ENCODE measurements at places on chromosomes 3 and 15.

DNA sequence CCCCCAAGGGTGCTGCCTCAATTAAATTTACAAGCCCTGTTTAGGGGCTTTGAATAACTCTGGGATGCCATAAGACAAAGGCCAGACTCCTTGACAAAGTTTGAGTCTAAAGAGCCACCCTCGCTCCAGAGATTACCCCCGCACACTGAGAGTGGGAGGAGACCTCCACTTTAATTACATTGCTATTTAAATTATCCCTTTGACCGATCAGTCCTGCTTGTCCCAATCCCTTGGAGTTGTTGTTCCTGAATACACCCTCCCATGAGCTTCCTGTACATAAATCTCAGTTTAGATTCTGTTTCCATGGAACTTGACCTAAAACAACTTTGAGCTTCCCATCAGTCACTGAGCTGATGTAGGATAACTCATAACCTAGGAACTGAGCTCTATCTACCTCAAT is 596.3 kb downstream of the PYDC2 start:
- no peak for DNase-seq

DNA sequence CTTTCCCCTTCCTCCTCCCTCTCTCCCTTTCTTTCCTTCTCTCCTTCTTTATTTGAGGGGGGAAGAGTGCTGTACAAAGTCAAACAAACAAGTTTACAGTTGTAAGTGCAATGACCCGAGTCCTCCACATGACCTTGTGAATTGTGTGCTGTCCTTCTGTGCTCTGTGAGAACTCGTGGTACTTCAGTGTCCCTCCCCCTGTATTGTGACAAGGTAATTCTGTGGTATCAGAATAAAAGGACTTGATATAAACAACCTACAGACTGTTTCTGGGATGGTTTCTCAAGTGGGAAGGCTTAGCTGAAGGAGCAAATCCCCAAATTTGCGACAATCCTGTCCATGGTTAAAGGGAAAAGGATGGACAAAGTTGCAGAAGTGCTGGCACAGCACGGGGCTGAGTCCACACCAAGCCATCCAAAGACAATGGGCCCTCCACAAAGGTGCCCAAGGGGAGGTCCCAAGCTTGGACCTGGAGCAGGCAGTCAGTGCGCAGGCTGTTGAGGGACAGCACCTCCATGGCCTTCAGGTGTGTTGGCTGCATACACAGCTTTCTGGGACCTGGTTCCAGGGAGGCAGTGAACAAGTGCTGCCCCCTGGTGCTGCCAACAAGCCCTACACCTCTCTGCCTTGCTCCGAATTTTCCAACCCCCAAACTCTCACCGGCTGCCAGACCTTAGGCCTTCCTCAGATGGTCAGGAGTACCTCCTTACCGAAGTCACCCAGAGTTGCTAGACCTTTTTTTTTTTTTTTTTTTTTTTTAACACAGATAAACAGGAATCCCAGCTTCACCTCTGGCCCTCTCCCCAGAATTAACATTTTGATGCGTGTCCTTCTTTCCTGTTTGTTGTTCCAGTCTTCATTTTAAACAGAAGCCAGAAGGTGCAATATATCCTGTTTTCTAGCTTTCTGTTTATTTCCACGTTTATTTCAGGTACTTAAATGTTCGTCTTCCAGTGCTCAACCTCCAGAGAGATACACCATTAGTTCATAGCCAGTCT is 2.6 kb upstream of the APEH start:
- DNase-seq: peak; percentile 68

DNA sequence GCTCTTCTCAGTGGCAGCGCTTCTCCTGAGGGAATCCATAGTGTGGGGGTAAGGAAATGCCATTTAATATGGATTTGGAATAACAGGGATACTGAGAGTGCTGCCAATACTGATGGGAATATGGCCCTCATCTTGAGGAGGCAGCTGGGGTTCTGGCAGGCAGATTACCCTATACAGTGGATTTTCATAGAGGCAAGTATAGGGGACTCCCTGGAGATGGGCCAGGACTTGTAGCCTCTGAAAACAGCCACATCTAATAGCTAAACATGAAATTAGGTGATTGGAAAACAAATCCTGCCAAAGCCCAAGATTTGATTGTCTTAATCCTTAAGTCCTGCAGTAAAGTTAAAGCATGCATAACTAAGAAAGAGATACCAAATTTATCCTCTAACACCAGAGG is 30.9 kb downstream of the DPH3 start:
- DNase-seq: no peak

DNA sequence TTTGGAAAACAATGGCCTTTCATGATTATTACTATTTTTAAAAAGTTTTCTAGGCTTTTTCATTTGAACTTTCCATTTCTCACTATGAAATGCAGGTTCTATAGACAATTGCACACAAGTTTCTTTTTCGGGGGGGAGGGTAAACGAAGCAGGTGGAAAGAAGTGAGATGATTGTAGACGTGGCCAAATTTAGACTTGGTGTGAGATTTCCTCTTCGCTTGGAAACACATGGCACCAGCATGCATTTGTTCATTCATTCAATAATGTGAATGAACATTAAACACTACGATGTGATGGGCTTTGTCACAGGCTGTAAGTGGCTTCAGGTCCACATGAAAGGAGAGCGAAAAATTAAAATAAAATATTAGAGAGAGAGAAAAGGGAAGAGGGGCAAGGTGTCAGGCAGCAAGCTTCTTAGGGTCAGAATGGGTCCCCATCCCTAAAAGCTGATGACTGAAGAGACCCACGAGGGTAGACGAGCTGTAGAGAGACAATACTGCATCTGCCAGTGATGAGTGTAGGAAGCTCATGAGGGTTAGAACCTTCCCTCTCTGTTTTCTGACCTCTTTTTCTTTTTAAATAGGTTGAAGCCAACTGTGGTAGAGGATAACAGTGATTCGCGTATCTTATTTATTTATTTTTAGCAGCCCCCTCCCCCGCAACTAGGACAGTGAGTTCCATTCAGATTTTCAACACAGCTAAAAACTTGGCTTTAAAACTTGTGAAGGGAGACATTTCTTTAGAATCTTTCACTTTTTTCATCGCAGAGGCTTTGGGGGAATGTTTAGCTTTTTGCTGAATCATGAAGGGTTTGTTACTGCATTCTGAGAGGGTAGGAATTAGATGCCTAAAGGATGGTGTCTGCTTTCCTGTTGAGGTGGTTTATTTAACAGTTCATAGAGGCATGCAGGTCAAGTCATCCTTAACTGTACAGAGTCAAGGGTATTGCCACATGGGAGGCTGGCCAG is 36.2 kb downstream of the GAP43 start:
- no peak for DNase-seq

DNA sequence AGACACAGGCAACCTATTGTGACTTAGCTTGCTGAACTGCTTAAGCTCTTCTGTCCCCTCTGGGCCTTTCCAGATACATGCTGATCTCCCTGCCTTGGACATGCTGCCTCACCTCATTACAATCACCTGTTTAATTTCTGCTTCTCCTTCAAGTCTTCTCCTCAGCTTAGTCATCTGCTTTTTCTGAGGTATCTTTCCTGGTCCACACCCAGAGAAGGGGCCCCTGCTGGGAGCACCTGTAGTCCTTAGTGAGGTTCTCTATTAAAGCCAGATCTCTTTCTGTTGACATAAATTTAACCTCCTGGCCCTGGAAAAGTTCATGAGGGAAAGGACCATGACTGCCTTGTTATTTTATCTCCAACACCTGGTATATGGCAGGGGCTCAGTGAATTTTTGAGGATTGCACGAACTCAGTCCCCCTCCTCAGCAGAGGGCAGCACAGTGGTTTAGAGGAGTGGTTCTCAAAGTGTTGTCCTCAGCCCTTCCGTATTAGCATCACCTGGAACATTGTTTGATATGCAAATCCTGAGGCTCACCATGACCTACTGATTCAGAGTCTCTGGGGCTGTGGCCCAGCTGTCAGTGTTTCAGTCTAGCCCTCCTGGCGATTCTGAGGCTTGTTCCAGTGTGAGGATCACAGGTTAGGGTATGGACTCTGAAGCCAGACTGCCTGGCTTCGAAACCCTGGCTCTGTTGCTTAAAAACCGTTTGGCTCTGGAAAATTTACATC is 12.7 kb downstream of the COL6A6 start:
- DNase-seq: no peak

DNA sequence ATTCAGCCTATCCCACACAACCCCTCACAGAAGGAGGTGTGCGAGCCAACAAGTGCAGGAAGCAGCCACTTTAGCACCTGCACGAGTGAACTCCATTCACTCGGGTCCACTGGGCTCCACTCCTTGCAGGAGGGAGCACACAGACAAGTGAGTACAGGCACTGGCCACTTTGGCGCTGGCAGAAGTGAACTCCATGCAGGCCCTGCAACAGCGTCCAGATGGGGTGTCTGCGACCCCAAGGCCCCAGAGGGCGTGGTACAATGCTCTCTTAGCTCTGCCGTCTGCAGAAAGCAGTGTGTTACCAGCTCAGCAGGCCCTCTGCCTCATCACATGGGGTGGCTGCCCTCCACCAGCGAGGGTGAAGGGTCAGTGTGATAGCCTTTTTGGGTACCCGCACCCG is 388.0 kb upstream of the CNTN4 start:
- no peak for DNase-seq

- peak; percentile 44 for DNase-seq
These were observed 55.0 kb downstream of the CFAP20DC start for GRCh38 chr3:58994746-58995330.

DNA sequence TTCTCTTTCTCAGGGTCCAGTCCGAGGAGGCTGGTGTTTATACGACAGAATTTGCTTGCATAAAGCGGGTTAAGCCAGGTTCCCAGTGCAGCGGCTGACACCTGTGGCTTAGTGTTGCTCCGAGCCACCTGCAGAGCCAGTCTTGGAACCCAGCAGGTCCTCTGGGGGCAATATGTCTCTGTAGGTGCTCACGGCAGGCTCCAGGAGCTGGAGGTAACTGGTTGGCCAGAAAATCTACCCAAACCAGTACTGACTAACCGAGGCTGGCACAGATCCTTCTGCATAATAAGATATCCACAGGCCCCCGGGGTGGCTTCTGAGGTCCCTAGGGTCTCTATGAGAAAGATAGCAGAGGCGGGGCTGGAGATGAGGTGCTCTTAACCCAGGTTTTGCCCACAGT is 3.2 kb downstream of the MGLL start:
- DNase-seq: no peak

GRCh38 chr3:145942052-145942451 is 218.9 kb downstream of the PLOD2 start:
- DNase-seq: no peak

DNA sequence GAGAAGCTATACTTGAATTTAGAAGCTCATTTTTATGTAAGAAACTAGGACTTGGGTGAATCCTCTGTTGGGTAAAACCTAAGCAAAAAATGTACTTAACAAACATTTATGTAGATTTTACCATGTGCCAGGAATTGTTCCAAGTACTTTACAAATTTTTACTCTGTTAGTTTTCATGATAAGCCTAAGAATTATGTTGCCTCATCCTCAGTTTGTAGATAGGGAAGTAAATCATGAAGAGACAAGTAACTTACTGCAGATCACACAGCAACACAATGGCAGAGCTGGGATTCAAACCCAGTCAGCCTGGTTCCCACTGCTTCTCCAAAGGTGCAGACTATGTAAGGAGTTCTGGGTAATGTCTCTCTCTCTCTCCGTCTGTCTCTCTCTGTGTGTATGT is 169.9 kb downstream of the DIPK2A start:
- DNase-seq: no peak

GRCh38 chr15:85116066-85116465 is 134.4 kb downstream of the PDE8A start:
- DNase-seq: no peak

GRCh38 chr15:40771242-40771641 is 1.5 kb downstream of the C15orf62 start:
- no peak for DNase-seq

DNA sequence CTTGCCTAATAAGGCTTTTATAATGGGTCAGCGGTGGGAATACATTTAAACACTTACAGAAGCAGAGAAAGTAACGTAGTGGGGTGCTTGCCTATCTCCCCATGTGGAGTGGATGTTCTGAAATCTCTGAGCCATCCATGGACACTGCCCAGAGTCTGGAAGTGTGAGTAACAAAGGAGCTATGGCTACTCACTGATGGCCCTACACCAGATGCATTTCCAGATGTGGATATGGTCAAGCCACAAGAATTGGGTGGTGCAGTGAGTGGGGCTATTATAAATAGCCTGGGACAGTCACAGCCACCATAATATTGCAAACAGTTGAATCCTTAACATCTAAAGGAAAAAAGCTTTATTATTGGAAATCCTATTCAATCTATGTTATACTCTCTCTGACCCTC is 96.6 kb downstream of the CGNL1 start:
- DNase-seq: no peak

- no peak for DNase-seq
These were observed 96.3 kb upstream of the SLC6A6 start for GRCh38 chr3:14306142-14306541.

DNA sequence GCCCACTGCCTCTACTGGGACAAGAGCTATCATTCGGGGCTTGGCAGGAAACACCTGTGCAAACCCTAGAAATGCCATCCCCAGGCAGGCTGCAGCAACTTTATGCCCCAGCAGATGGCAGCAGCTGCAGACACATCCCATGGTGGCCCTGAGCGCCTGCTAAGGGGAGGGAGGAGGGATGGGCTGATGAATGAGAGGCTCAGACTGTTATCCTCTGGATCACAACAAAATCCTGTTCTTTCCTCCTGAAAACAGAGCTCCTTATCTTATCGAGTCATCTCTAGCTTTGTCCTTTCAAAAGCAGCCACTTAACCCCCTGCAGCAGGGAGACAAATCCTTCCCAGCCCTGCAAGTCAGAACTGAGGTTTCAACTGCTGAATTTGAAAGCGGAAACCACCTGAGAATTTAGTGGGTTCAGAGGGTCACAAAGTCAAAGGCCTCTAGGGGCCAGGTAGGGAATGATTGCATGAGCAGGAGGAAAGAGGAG is 90.6 kb upstream of the PROK2 start:
- peak; percentile 74 for DNase-seq

DNA sequence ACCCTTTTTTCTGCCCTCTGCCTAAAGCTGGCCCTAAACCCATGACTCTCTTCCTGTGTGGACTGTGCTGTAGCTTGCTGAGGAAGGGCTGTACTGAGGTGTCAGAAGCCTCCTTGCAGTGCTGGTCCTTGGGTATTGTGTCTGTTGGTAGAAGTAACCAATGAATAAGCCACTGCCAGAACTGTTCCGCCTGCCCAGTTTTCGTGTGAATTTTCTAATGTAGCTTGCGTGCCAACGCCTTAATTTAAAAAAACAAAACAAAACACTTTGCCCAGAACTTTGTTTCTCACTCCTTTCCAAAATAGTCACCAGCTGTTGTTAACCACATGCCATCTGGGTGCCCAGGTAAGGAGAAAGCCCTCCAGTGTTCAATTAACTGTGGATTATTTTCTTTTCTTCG is 101.9 kb downstream of the KLHL25 start:
- DNase-seq: no peak

DNA sequence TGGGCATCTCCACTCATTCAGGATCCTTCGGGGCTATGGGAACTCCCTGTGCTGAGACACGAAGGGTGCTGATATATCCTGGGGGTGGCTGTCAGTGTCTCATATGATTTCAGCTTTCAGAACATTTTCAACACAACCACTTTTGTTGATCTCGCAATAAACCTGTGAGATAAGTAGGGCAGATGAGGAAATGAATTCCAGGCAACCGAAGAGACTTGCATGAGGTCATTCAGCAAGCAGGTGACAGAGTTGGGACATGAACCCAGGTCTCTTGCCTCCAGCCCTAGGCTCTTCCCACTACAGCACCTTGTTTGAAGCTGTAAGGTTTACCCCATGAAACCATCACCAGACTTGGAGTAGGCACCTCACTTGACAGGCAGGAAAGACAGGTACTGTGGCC is 16.6 kb downstream of the DUOX1 start:
- DNase-seq: no peak

GRCh38 chr3:114307222-114307830 is 13.5 kb downstream of the TIGIT start:
- no peak for DNase-seq

- no peak for DNase-seq
These were observed 631 bp upstream of the MFGE8 start for GRCh38 chr15:88913850-88914169.

GRCh38 chr15:90259524-90259923 is 5.9 kb upstream of the NGRN start:
- no peak for DNase-seq

Measured in mucosa of gallbladder (tissue), 1 donor.